ENCODE measurements at places on chromosomes 12 and 14.
A peak's percentile ranks its signal among the peaks of the same experiment; 100 is the strongest.

DNA sequence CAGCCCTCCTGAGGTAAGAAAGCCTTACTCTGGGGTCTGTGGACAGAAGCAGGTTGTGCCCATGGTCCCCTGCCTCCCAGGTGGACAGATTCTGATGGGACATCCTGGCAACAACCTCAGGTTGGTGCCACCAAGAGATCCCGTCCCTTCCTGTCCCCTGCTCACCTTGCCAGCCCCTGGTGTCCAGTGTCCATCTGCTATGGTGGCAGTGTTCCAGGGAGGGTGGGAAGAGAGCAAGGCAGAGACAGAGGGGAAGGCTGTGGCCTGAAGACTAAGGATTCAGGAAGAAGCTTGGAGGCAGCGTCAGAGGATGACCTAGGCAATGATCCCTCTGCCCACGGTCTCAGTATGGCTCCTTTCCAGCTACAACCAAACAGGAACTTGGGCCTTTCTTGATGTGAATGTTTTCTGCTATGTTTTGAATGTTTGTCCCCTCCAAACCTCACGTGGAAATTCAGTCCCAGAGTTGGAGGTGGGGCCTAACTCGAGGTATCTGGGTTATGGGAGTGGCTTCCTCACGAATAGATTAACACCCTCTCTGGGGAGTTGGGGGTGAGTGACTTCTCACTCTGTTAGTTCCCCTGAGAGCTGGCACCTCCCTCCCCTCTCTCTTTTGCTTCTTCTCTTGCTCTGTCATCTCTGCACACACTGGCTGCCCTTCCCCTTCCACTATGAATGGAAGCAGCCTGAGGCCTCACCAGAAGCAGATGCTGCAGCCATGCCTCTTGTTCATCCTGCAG lies 26.9 kb downstream of the IQSEC3 start:
- DNase-seq, result no peak

- DNase-seq, result no peak
Observed at GRCh38 chr12:103596981-103597380, 9.9 kb downstream of the STAB2 start.

DNA sequence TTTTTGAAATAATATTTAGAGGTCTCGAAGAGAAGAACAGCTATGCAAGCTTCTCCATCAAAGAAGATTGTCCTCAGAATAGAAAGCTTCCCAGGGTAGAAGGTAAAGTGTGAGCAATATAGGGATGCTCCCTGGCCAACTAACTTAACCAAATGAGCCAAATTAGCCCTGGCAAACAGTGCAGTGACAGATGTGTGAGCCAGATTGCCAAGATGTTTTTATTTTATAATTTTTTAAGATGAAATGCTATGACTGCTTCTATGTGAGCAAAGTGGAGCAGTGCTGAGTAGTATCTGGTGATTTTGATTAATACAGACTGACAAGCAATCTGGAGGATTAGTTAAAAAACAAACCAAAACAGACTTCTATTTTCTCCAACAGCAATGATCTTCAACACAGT lies 202.1 kb downstream of the NOVA1 start:
- DNase-seq, result no peak

- DNase-seq, result no peak
Observed at GRCh38 chr14:94591073-94591472, 9.8 kb downstream of the SERPINA5 start.

DNA sequence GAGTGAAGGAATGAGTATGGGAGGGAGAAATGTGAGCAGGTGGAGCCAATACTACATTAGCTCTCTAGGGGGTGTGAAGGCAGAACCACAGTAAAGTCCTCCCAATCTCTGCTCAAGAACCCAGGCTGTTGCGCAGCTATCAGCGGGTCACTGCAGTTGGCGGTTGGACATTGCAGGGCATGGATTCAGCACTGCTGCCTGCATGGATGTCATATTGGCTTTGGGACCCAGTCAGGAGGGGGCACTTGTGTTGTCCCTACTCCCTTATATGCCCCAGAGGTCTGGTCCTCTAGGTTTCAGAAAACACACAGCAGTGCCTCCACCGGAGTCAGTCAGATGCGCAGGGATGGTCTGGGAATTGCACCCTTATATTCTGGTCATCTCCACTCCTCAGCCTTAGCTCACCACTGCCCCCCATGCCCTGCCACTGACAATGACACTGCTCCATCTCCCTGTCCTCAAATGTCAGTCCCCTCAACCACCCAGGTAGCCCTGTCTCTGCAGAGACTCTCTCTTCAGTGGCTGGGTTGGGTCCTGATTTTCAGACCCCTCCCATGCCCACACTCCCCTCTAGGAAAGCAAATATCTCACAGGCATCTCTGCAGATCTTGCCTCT lies 9.6 kb downstream of the ZDHHC22 start:
- DNase-seq, result no peak

DNA sequence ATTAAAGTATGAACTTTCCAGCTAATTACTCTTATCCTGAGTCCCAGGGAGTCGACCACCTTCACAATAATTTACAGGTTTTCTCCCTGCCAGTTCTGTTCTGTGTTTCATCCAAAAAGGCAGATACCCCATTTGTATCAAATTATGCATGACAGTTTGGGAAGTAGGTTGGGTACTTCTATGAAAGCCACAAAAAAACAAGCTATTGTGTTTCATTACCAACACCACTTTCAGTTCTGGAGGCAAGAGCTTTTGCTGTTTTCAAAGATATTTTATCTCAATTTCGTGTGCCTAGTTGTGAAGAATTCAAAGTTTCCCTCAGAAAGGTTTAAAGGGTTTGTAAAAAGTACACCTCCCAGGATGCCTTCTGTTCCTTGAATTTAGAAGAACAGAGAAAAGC lies 557.4 kb downstream of the FLRT2 start:
- no peak for DNase-seq

DNA sequence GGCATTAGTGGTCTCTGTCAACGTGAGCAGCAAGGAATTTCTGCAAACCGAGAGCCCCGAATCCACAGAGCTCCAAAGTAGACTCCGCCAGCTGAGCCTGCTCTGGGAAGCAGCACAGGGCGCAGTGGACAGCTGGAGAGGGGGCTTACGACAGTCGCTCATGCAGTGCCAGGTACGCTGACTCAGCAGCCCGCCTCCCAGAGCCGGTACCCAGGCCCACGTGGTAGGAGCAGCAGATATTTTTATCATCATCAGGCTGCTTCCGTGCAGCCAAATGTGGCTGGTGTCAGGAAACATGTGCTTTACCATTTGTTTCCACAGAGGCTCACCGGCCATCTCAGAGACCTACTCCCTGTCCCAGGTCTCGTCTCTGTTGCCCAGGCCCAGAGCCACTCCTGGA lies 73.7 kb downstream of the ESR2 start:
- DNase-seq, result no peak

DNA sequence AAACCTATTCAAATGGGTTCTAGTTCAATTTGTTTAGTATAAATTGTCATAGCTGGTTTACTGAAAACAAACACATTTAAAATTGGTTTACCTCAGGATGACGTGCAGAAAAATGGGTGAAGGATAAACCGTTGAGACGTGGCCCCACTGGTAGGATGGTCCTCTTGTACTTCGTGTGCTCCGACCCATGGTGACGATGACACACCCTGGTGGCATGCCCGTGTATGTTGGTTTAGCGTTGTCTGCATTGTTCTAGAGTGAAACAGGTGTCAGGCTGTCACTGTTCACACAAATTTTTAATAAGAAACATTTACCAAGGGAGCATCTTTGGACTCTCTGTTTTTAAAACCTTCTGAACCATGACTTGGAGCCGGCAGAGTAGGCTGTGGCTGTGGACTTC lies 8.3 kb downstream of the CALM1 start:
- no peak for DNase-seq

- no peak for DNase-seq
Observed at GRCh38 chr12:6066651-6067050, 57.8 kb downstream of the VWF start.

GRCh38 chr12:6950811-6951540 lies at the start of gene PTPN6:
TSS of gene PTPN6 (plus strand) at chr12:6951356. CDS start at chr12:6951513, 157 bp downstream.
- DNase-seq, result peak; percentile 72

- no peak for DNase-seq
Observed at GRCh38 chr14:76396714-76397187, 20.8 kb downstream of the ESRRB start.

- DNase-seq, result no peak
Observed at GRCh38 chr12:65740506-65740872, 83.8 kb upstream of the HMGA2 start.

GRCh38 chr12:76967181-76967885 lies 88.5 kb upstream of the CSRP2 start:
- no peak for DNase-seq

DNA sequence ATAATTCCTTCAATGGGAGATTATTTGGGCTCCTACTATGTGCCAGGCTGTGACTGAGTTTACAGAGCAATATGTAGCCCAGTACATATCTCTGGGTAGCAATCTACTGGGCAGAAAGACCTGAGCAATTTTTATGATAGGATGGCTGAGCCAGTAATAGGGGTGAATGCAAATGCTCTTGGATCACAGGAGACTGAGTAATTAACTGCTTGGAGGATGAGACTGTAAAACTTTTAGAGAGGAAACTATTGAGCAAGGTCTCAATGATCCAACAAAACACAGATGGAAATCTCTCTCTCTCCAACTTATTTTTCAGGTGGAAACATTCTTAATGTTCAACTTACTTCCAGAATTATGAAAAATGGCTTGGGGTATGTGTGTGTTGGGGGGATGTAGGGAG lies 402.2 kb downstream of the AEBP2 start:
- no peak for DNase-seq

DNA sequence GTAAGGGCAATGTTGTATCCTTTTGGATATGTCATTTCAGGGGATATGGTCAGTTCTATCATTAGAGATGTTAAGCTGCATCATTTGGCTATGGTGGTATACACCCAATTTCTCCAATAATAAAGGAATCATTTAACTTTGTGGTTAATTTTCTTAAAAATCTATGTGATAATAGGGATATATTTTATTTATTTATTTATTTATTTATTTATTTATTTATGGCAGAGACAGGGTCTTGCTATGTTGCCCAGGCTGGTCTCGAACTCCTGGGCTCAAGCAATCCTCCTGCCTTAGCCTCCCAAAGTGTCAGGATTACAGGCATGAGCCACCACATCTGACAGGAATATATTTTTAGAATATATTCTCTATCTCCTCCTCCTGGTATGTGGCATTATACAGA lies 85.7 kb downstream of the EML5 start:
- no peak for DNase-seq

DNA sequence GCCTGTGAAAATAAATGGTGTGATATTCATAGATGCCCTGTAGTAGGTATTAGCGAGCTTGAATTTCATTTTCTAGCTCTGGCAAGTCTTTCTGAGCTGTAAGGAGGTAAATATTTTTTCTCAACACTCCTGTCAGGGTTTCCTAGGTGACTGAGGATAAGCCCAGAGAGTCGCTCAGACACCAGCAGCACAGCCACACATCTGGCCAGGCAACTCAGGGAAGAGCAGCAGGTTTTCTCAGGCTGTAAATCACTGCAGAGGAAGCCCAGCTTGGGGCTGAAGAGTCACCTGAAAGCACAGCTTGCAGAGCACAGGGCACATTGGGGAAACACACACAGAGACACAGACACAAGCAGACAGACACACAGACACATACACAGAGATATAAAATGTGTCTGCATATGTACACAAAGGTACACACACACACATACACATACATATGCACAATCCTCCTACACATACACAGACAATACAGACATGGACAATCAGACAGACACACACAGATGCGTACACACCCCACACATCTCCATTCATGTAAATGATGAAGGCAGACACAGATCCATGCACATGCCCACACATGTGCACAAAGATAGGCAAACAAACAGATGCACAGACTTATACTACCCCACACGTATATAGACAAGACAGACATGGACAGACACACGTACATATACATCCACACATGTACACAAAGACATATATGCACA lies 232.0 kb upstream of the TMTC1 start:
- no peak for DNase-seq

DNA sequence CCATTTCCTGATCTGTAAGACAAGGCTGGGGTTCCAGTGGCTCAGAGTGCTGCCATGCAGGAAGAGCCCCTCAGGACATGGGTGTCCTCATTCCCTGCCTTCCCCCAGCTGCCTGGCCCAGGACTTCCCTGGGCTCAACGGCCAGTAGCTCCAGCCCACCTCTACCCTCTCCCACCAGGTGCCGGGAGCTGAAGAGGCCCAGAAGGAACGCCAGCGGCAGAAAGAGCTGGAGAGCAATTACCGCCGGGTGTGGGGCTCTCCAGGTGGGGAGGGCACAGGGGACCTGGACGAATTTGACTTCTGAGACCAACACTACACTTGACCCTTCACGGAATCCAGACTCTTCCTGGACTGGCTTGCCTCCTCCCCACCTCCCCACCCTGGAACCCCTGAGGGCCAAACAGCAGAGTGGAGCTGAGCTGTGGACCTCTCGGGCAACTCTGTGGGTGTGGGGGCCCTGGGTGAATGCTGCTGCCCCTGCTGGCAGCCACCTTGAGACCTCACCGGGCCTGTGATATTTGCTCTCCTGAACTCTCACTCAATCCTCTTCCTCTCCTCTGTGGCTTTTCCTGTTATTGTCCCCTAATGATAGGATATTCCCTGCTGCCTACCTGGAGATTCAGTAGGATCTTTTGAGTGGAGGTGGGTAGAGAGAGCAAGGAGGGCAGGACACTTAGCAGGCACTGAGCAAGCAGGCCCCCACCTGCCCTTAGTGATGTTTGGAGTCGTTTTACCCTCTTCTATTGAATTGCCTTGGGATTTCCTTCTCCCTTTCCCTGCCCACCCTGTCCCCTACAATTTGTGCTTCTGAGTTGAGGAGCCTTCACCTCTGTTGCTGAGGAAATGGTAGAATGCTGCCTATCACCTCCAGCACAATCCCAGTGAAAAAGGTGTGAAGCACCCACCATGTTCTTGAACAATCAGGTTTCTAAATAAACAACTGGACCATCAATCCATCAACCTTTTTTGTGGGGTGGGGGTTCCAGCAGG lies 17.6 kb downstream of the AGAP2 start:
- no peak for DNase-seq

GRCh38 chr12:107404981-107405380 lies 280.6 kb upstream of the PWP1 start:
- DNase-seq, result peak; percentile 48

GRCh38 chr14:51789114-51789513 lies 71.3 kb upstream of the GNG2 start:
- DNase-seq, result no peak

DNA sequence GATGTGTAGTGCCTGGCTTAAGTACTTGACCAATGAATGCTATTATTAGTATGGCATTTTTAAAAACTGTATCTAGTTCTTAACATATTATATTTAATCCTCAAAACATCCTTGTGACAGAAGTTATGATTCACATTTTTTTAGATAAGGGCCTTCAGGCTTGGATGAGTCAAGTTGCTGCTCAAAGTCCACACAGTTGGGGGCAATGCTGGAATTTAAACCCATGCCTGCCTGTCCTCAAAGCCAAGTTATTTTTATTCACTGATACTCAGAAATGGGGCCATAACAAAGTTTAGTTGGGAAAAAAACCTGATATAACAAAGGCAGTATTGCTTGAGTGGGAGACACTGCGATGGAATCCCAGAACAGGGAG lies 50.6 kb downstream of the RFX4 start:
- no peak for DNase-seq
